ENCODE measurements at places on chromosomes 6 and 20.

GRCh38 chr6:129519750-129520149 lies 190.2 kb downstream of the ARHGAP18 start:
- no peak for DNase-seq

- DNase-seq: no peak
Measured at GRCh38 chr20:23335521-23335920, 15.1 kb upstream of the NXT1 start.

DNA sequence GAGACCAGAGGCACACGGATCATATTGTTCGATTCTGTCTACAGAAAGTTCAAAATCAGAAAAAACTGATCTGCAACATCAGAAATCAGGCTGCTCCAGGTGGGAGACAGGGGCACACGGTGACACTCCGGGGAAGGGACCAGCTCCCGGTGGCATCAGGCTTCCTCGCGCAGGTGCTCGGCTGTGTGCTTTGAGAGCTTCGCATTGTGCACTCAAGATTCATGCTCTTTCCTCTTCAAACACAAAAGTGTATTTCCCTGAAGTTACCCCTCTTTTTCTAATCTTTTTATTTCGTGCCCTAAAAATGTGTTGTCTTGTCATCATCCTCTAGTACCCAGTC lies 108.1 kb downstream of the DLL1 start:
- DNase-seq: no peak

DNA sequence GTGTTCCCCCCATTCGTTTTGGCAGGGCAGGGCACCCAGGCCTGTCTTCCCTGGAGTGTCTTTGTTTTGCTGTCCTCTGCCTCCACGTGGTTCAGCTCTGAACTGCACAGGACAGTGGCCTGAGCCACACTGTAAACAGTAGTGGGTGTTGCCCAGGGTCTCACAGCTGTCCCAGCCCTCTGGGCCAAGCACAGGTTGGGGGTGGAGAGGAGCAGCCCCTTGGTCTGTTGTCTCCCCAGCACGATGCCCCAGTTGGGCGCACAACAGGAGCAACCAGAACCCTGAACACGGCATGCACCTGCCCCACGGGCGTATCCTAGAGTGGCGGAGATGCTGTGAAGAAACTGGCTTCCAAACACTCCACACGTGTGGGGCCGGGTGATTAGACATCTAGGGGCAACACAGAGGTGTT lies 14.4 kb downstream of the CCDC167 start:
- no peak for DNase-seq

DNA sequence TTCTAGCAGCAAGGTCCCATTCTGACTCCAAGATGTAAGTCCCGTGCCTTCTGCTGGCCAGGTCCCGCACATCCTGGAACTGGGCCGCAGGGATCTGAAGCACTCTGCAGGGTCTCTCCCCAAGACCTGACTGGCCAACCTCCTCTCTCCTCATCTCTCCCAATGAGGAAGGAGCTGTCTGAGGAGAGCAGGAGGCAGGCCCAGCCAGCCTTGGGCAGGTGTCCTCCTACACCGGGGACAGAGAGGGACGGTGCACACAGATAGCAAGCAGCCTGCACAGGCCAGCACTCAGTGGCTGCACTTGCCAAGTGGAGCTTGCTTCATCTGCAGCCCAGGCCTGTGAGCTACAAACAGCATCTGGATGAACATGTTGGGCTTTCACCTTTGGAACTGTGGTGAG lies 76.8 kb upstream of the CD93 start:
- DNase-seq: no peak

GRCh38 chr6:35085359-35086281 lies 55.5 kb downstream of the TCP11 start:
- DNase-seq: no peak

GRCh38 chr6:124055963-124056362 lies 252.3 kb downstream of the NKAIN2 start:
- no peak for DNase-seq

GRCh38 chr20:37880726-37881591 lies 22.0 kb upstream of the VSTM2L start:
- DNase-seq: no peak

DNA sequence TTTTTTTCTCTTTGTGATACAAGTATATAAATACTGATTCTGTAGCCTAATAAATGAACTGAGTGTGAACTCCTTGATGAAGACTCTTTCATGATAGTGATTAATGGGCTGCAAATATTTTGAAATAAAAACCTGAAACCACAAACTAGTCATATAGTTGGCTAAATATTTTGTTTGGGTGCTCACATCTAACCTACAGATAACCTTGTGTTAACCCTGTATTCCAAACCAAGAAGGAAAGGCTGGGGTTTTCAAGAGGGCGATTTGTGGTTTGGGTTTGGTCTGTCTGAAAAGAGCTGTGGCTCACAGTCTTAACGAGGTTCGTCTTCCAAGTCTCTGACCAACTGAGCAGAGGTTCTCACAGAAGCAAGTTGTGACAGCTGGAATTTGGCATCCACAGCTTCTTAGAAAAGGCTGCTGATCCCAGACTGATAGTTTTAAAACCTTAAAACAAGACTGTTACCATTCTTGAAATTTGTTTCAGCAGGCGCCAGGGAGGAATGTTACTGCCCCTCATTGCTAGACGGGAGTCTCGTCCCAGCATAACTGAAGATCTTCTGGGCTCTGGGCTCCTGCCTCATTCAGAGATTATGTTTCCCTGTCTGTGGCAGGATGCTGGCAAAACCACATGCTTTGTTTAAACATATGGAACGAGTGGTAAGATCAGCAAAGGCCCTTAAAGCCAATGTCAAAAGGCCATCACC lies 736.4 kb upstream of the MARCKS start:
- DNase-seq: no peak

DNA sequence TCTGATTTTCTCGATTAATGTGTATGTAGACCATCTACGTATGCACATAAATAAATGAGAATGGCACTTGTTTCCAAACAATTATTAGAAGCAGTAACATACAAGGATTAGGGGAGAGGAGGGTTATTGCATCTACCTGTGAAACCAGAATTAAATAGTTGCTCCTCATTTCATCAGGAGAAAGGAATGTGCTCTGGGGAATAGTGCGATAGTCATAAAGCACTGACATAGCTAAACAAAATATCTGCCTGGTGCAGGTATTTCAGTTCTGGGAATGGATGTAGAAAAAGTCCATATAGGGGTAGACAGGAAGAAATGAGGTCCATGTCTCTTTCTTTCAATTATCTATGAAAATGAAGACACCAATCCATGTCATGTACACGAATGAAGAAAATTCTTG lies 1.6 kb upstream of the ID4 start:
- DNase-seq: no peak

DNA sequence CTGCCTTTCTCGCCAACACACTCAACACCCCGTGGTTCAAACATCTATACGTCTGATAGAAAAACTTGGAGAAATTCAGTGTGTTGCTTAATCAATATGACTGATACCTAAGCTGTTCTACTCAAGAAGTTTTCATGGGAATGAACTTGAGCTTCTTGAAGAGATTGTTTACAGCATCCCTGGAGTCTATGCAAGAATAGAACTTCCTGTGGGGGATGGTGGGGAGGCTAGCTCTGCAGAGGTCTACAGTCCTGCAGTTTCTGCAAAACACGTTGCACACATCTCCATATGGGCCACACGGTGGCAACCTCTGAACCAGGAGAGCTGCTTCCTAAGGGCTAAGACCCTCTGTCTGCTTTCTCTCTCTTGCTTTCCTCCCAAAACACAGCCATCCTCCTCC lies 32.7 kb upstream of the FANCE start:
- no peak for DNase-seq

DNA sequence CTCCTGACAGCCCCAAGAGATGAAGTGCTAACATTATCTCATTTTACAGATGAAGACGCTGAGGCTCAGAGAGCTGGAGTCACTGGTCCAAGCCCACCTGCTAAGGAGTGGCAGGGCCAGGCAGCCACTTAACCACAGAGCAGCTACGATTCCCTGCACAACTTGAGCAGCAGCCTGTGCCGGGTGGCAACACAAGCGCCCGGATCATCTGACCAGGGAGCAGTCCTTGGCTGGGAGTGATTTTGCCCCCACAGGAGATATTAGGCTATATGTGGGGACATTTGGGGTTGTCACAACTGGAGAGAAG lies 93.2 kb upstream of the PTPN1 start:
- DNase-seq: no peak

GRCh38 chr20:52972190-52972937 lies at the start of gene TSHZ2:
Gene TSHZ2 (plus strand): TSS chr20:52972358. CDS start chr20:52973294, 936 bp downstream.
- no peak for DNase-seq

GRCh38 chr6:88992741-88993552 lies 29.5 kb upstream of the RNGTT start:
- DNase-seq: no peak

DNA sequence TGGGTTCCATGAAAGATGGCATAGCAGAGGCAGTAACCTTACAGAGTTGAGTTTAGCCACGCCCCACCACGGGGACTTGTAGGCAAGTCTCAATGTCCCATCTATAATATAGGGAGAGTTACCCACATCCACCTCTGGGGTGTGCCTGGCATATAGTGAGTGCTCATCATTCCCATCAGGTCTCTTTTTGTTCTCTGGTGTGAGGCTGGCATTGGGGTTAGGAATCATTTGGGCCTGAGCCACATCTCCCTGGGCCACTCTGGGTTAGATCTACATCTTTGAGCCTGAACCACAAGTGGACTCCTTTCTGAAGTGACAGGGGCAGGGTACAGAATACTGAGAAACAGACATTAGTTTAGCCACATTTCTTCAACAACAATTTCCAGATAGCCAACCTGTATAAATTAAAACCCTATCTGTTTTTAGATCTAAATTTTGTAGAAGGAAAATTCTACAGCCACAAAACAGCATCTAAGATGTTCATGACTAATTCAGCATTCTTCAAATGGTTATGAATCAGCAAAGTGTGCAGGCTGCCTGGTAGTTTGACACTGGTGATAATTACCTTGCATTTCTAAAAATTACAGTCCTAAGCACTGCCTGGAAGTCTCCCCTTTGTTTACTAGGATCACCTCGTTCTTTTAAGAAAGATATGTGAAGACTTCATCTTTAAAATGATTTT lies 20.1 kb downstream of the RNF24 start:
- no peak for DNase-seq

DNA sequence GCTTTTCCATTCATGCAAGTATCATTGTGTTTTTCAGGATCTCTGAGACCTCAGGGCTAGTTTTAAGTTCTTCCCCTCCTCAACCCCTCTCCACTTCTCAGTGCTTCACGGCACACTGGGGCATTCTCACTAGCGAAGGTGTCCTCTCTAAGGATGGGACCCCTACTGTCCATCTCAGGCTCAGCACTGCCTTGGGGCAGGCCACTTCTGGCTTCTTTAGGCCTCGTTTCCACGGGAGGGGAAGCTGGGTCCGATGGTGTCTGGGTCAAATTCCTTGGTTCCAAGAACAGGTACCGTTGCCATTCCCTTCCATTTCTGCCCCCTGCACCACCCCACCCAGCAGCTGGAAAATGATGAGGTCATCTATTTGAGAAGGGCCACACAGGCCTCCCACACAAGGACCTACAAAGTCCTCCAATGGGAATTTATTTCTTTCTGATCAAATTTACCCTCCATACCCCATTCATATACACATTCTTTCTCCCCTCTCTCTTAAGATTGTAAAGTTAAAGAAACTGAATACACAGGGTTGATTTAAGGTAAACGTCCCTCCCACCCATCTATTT lies 17.2 kb downstream of the GNAS start:
- no peak for DNase-seq

DNA sequence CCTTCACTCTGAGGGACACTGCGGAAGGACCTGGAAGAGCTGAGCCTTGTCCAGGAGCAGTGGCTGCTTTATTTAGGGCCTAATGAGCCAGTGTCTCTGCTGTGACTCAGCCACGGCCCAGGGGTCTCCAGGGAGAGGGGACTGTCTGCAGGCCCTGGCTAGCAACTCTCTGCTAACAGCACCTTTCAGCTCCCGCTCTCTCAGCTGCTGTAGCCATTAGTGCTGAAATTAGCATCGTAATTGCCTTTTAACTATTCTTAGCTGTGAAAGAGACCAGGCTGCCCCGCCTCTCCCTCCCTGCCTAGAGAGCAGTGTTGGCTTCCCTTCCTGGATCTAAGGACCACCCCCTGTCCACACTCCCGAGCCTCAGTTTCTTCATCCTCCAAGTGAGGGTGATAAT lies 53.1 kb upstream of the SLC32A1 start:
- no peak for DNase-seq

- DNase-seq: no peak
Measured at GRCh38 chr20:22339091-22339881, 245.1 kb downstream of the FOXA2 start.

DNA sequence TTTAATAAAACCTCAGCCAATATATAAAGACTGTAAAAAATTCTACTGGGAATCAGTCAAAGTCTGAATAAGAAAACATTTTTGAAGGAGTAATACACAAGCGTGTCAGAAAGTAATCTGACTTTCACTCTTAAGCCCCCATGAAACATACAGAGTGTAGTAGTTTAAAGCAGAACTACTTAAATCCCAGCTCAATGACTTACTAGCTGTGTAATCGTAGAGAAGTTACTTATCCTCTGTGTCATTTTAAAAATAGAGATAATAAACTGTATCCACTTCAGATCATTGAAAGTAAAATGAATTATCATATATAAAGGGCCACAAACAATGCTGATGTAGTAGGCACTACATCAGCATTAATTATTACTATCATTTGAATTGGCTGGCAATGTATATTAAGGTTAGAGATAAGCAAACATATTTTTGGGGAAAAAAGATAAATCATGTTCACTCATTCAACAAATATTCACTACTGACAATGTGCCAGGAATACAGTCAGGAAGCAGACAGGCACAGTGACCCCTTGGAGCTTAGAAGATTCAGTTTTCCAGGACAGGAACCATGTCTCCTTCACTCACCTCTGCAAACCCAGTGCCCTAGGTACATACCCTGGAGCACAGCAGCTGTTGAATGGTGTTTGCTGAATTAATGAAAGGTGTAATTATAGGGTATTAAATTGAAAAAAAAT lies 14.4 kb downstream of the REPS1 start:
- no peak for DNase-seq

GRCh38 chr6:13354331-13355042 lies 26.1 kb upstream of the TBC1D7 start:
- no peak for DNase-seq

GRCh38 chr20:5100684-5101347 lies 18.9 kb downstream of the PCNA start:
- DNase-seq: no peak

DNA sequence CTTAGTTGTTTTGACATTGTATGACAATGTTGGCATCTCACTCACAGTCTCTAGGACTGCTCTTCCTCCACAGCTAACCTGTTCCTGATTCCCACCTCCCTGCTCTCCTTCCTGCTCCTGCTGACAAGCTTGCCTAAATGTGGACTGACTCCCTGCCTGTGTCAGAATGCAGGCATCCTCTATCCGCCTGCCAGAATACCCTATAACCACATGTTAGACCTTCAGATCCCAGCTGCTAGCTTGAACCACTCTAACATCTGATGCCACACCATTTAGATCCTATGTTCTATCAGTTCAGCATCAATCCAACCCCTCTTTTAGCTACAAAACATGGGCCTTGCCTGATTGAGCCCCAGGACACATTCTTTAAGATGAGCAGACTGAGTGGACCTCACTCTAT lies 12.2 kb downstream of the FILIP1 start:
- no peak for DNase-seq
